ENCODE measurements at places on chromosomes 11 and 22.

DNA sequence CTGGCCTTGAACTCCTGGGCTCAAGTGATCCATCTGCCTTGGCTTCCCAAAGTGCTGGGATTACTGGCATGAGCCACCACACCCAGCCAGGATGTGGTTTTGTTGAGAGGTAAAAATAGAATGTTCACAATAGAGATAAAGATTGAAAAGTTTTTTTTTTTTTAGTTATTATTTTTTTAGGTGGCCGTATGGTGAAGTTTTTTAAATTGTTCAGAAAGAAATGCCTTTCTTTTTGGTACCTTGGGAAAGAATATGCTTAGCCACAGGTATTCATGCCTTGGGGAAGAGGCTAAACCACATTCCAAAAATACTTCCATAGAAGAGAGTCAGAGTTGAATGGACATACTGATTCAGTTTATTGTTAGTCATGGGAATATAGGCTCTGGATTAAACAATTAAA is 143.4 kb downstream of the C11orf91 start:
- DNase-seq, result no peak

- DNase-seq, result no peak
These were observed 73.4 kb upstream of the TTC12 start for GRCh38 chr11:113240790-113241635.

DNA sequence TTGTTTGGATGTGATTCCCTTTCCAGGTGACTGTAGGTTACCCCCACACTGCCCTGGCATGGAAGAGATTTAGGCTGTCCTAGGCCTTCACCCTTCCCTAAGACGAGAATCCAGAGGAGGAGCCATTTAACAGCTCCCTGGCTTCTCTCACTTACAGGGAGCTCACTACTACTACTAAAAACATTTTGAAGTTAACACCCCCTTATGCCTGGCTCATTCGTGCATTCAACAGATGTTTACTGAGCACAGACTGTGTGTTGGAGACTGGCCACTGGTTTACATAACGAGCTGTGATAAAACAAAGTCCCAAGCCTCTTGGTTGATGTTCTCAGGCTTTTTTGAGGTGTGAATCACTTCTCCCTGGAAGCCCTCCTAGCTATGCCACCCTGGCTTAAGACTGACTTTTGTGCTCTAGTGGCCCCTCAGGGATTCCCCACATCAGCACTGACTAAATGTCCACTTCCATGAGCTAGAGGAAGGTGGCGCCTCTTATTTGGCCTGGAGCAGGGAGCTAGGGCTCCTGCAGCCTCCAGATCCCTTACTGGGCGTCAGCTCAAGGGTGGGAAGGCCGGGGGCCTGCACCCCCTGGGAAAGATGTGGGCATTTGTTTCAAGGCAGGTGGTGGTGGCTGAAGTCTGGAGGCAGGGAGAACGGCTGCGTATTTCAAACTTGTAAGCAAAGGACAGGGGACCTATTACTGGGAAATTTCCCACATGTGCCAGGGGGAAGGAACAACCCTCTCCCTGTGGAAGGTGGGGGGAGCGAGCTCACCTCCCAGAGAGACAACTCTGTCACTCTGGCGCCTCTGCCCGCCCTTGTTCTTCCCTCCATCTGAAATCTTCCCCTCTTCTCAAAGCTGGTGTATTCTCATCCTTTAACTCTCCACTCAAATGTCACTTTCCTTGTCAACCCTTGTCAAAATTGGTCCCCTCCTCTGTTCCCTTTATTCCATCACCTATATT is 19.4 kb upstream of the MALAT1 start:
- DNase-seq, result peak; percentile 79

DNA sequence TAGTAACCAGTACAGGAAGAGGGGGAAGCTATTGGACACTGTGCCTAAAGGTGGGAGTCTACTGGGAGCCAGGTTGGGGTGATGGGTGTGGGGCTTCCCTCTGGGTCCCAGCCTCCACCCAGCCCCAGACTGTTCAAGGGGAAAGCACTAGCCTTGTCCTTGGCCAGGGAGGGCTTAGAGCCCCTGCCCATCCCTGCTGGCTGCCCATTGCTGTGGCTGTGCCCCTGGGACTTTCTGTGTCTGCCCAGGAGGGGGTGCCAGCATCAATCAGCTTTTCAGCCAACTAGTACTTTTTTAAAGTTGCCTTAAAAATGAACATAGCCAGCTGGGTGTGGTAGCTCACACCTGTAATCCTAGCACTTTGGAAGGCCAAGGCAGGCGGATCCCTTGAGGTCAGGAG is 19.9 kb downstream of the INCENP start:
- DNase-seq, result no peak

DNA sequence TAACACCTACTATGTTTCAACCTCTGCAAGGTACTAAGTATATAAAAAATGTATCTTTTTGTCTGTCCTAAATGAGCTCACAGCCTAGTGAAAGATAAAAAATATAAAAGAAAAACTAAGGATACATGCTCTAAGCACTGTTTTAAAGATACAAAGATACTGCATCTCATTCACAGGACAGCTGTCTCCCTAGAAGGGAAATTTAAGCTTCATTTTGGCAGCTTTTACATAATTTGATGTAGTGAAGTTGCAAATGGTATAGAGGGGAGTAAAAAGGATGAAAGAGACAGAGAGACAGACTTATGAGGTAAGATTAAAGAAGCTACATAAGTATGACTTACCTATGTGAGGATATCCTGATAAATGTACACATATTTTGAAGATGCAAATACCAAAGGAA is 53.6 kb downstream of the LRRC4C start:
- DNase-seq, result no peak

DNA sequence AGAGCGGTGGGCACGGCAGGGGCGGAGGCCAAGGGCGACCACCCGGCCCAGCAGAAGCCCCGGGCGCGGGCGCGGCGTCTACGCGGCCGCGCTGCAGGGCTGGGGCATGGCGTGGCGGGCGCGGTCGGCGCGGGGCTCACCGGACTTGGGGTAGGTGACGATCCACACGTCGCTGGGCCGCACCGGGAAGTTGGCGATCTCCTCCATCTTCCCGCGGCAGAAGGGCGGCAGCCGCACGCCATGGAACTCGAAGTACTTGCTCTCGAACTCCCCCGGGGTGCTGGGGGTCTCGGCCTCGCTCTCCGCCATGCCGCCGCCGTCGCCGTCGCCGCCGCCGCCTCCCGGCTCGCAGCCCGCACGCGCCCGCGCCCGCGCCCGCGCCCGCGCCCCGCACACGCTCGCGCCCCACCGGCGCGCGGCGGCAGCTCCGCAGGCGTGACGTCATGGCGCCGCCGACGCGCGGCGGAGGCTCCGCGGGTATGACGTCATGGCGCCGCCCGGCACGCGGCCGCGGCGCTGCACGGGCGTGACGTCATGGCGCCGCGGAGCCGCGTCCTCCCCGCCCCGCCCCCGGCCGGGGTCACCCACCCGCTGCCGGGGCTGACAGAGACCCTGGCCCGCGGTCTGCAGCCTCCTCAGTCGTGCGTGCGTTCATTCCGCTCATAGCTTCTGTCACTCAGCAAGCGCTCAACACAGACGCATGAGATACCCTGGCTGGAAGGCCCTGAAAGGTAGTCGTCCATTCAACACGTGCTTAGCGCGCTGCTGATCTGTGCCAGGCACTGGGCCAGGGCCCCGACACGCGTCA is at the start of gene SULT4A1:
TSS of gene SULT4A1 (minus strand) at position 440 of the 808 bp plus-strand sequence. CDS start at position 309, 131 bp downstream.
- DNase-seq, result peak; percentile 48

DNA sequence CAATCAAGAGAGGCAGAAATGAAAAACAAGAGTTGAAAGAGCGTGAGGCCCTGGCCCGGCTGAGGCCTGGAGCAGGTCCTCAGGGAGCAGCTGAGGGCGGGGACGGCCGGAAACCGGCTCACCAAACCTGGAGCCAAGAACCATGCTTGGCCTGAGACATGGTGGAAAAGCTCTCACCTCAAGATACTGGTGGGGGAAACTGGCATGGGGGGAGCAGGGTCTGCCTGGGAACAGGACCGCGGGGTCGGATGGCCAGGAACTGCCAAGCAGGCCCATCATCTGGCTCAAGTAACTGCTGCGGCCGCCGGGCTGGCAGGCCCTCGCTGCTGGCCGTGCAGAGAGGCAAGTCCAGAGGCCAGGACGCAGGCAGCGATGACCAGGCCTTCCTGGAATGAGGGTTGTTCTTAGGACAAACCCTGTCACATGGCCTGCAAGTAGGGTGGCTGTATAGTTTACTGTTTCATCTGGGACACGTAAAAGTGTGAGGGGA is 18.9 kb upstream of the WNT11 start:
- no peak for DNase-seq

- no peak for DNase-seq
These were observed 1.6 kb upstream of the B4GAT1 start for GRCh38 chr11:66349084-66349386.

GRCh38 chr22:40324468-40325305 is 21.6 kb upstream of the ADSL start:
- no peak for DNase-seq

DNA sequence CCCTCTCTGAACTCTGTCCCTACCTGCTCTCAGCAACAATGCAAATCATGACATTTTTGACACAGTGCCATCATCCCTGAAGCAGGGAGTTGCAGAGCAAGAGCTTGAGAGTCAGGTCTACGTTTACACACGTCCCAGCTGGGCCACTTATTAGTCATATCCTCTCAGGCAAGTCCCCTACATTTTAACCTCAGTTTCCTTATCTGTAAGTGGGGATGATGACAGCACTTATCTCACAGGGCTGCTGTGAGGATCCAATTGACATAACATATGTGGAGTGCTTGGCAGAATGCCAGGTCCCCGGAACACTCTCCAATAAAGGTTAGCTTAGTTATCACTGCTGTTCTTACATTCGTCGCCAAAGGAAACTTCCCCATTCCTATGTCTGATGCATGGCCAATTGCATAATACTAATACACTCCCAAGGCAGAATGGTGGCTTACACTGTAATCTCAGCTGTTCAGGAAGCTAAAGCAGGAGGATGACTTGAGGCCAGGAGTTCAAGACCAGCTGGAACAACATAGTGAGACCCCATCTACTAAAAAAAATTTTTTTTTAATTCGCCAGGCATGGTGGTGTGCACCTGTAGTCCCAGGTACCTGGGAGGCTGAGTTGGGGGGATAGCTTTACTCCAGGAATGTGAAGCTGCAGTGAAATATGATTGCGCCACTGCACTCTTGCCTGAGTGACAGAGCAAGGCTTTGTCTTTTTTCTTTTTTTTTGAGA is 16.6 kb downstream of the ASCC2 start:
- DNase-seq, result peak; percentile 25

- no peak for DNase-seq
These were observed 415.9 kb downstream of the ETS1 start for GRCh38 chr11:128171506-128171905.

GRCh38 chr22:44229331-44229730 is 48.6 kb downstream of the PARVG start:
- DNase-seq, result no peak

DNA sequence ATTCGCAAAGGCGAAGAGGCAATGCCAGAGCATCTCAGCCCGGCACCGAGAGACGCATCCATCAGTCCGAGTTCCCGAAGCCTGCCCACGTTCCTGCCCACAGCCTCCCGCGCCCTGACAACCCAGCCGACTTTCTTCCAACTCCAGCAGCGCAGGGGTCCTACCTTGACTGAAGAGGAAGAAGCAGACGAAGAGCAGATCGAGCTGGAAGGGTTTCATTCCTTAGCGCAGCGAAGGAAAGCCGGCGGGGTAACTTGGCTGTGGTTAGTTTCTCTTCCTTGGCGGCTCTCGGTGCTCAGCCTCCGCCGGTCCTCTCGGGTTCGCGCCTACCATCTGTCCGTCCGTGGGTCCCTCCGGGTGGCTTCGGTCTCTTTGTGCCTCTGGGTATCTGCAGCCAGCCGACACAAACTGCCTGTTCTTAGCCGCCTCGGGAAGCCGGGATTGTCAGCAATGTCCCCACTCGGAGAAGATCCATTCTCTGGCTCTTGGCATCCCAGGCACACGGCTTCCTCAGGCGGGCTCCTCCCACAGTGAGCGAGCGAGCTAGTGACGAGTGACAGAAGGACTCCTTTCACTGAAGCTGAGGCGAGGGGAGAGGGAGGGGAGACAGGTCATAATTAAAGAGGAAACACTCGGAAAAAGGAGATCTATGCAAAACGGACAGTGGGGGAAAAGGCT is at the start of gene KIRREL3:
TSS of gene KIRREL3 (minus strand) at position 480 of the 678 bp plus-strand sequence.
- DNase-seq, result peak; percentile 75

DNA sequence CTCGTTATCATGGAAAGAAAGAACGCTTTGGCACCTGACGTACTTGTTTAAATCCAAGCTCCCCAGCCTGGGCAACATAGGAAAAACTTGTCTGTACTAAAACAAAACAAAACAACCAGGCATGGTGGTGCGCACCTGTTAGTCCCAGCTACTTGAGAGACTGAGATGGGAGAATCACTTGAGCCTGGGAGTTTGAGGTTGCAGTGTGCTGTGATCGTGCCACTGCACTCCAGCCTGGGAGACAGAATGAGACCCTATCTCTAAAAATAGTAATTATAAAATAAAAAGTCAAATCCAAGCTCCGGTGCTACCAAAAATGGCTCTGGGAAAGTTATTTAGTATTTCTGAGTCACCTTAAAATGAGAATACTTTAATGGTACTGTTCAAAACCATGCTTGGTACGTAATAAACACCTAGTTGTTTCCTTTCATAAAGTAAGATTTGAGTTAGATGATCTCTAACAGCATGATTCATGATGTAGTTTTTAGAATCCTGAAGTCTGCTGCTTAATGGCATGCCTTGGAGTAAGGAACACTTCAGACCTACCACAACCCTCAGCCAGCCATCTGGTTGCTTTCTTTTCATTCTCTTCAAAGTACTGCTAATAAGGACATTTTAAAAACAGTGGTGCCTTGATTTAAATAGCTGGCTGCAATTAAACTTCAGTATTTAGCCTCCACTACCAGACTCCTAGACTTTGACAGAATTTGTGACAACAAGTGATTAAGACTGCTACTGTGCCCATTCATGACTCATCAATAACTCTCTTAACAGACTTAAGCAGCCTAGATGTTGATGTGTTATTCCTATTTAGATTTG is 8.4 kb downstream of the PPME1 start:
- DNase-seq, result no peak
